Hematopoietic multipotent progenitor cell (in vitro differentiated cells): ENCODE measurements at places on chromosomes 2 and 18.
A peak's percentile ranks its signal among the peaks of the same experiment; 100 is the strongest.

GRCh38 chr18:54280220-54280569, 10.9 kb downstream of the POLI start:
- DNase-seq = no peak

- no peak for DNase-seq
These were observed 457.2 kb upstream of the HS6ST1 start for GRCh38 chr2:128775914-128776285.

DNA sequence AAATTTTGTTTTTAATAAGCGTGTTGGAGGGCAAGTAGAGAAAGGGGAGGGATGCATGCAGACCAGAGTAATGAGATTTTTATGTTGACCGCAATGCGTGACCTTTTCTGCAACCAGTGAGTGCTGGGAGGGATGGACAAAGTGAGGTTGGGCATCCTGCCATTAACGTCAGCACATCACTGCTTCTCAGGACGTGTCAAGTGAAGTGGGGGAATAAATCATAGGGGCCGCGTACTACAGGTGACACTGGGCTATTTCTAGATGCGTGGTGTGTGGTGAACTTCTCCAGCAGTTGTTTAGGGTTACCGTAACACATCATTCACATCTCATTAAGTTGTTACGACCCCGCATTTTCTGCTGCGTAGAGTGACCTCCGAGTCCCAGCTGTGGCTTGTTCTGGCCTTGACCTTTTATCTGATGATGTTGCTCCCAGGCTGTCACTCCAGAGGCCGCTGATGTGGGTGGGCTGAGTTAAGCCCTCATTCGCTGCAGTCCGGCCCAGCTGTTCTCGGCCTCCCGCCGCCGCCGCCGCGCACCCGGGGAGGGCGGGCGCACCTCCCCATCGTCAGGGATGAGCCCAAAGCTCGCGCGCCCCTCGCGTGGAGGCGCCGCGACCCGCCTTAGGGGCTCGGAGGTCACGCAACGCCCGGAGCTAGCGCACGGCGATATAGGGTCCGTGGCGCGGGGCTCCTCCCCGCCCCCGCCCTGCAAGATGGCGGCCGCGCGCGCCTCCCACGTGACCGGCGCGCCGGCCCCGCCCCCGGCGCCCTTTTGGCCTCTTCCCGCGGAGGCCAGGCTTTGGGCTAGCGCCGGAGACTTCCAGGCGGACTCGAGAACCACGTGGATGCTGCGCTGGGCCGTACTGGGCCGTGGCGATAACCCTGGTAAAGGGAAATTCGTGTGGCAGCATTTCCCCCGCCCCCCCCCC, 3.5 kb downstream of the ZCCHC2 start:
- DNase-seq = peak; percentile 82

DNA sequence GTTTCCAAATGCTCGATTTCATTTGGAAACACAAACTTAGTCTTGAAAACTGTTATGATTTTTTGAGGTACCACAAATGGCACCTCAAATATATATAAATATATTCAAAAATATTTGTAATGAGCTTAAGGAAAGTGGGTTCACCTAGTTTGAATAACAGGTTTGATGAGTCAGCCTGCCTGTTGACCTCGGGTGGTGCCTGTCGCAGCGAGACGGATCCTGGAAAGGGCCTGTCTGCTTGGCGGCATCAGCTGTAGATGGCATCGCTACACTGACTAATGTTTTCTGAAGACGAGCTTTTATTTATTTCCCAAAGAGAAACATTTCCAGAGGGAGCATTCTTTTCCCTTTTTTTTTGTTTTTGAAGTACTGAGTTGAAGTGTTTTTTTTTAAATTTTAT, 6.9 kb downstream of the ALLC start:
- DNase-seq = no peak

DNA sequence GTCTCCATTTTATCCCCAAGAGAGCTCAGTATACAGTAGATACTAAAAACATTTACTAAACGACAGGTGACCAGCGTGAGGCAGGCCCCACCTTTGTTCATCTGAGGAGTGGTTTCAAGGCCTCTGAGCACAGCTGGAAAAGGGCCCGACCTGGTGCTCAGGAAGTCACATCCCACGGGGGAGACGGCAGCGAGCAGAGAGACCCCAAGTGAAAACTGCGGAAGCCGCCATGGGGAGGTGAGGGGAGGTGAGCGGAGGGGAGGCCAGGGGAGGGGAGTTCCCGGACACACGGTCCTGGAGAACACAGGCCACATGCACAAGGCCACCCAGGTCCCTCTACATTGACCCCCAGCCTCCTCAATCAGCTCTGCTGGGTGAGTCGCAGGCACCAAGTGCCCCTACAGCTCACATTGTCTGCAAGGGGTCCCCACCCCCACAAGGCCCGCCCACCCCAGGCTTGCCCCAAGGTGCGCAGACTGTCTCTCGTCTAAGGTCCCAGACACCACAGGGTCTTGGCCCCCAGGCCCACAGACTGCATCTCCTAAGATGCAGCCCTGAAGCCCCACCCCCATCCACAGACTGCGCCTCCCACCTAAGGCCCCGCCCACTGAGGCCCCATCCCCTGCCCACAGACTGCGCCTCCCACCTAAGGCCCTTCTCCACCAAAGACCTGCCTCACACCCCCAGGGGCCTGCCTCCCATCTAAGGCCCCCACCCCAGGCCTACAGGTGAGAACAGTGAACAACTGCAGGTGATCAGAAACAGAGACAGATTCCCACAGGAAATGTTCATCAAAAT, 19.1 kb downstream of the PARD6G start:
- no peak for DNase-seq

- DNase-seq = peak; percentile 68
These were observed 6.6 kb downstream of the NMUR1 start for GRCh38 chr2:231523451-231524285.

DNA sequence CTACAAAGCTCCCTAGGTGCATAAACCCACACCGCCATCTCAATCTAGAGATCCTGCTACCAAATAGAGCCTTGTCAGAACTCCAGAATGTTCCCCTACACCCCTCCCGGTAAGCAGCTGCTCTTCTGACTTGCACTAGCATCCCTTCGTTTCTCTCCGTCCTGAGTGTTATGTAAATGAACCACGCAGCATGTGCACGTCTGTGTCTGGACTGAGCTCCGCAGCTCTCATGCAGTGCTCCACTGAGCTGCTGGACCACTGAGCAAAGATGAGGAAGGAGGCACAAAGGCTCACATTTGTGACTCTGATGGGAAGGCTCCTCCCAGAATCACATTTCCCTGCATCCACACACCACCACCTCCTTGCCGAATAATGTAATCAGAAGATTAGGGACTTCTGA, 203.6 kb downstream of the MYT1L start:
- no peak for DNase-seq
